CD4-positive, alpha-beta memory T cell (primary cell): ENCODE measurements at places on chromosomes 1 and 21.
A peak's percentile ranks its signal among the peaks of the same experiment; 100 is the strongest.

GRCh38 chr1:15083578-15083977 is 70.0 kb upstream of the TMEM51 start:
- no peaks in the 10 kb centered on the region for H3K4me1 ChIP-seq
- no peak overlapping the region for H3K4me3 ChIP-seq
- no peaks in the 10 kb centered on the region for H3K27me3 ChIP-seq
- no peaks in the 10 kb centered on the region for H3K36me3 ChIP-seq
- H3K27ac ChIP-seq: no peak overlapping the region

- H3K27ac ChIP-seq: no peak overlapping the region
- H3K36me3 ChIP-seq: no peaks in the 10 kb centered on the region
- H3K4me3 ChIP-seq: no peak overlapping the region
- peak; percentile 17 for DNase-seq
- H3K4me1 ChIP-seq: peaks cover 34% of the 10 kb centered on the region
- H3K27me3 ChIP-seq: peaks cover 35% of the 10 kb centered on the region
Measured at GRCh38 chr21:45970674-45971615, 10.6 kb upstream of the COL6A1 start.

- no peak overlapping the region for H3K4me3 ChIP-seq
- H3K27me3 ChIP-seq: no peaks in the 10 kb centered on the region
- peaks cover 40% of the 10 kb centered on the region for H3K36me3 ChIP-seq
- no peak for DNase-seq
Measured at GRCh38 chr1:228100822-228101613, 2.1 kb downstream of the C1orf35 start.

DNA sequence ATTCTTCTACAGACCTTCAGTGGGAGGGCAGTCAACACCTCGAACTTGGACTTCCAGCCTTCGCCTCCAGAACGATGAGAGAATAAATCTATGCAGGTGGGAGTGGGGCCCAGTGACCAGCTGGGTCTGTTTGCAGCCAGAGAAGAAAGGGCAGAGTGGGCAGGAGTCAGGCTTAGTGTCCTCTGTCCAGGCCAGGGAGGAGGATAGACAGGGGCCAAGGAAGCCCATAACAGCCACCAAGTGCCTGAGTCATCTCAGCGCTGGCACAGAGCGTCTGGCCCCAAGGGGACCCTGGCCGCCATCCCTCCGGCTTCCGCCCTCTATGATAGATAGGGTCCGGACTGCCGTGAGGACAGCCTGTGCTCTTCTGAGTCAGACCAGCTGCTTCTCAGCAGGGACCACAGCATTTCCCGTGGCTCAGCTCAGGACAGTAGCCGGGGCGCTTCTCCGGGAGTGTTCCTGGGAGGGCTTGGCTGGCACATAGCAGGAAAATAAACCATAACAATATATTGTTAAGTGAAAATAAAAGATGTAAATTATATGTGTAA is 133.1 kb upstream of the C1orf174 start:
- no peaks in the 10 kb centered on the region for H3K4me1 ChIP-seq
- no peak for DNase-seq
- H3K36me3 ChIP-seq: no peaks in the 10 kb centered on the region
- H3K27me3 ChIP-seq: no peaks in the 10 kb centered on the region

DNA sequence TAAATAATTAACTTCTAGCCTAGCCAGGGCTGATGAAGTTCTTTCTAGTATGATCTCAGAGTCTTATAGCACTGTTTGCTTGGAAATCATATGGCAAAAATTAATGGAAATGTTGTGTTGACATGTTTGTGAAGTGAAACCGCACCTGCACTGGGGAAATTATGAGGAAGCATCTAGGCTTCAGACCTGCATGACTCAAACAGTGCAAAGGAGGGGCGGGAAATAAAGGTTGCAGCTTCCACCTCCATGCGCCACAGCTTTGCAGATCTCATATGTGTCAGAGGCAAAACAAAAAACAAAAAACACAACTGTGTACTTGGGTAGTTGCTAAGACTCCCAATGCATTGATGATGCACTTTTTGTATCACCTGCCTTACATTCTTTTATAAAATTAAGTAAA is 1080.6 kb downstream of the PLA2G4A start:
- no peaks in the 10 kb centered on the region for H3K36me3 ChIP-seq
- no peak for DNase-seq
- H3K4me1 ChIP-seq: no peaks in the 10 kb centered on the region
- no peak overlapping the region for H3K4me3 ChIP-seq
- no peaks in the 10 kb centered on the region for H3K27me3 ChIP-seq

DNA sequence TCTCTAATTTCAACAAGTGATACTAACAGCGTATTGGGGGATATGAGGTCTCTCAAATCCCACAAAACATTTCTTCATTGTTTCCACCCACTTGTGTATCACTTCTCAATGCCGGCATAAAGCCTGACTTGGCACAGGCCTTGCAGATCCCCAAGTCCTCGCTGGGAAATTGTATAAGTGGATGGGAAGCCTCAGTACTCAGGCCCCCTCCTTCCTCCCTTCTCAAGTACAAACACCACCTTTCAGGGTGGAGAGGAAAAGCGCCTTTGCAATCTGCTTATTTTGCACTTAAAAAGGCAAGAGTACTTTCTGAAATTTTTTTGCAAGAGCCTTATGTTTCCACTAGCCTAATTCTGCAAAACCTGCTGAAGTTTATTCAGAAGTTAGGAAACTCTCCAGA is 25.8 kb upstream of the KLHDC8A start:
- DNase-seq: no peak
- no peak overlapping the region for H3K27ac ChIP-seq
- H3K4me1 ChIP-seq: no peaks in the 10 kb centered on the region
- H3K27me3 ChIP-seq: no peaks in the 10 kb centered on the region

- no peak overlapping the region for H3K27ac ChIP-seq
- H3K4me1 ChIP-seq: peaks cover 15% of the 10 kb centered on the region
- H3K36me3 ChIP-seq: no peaks in the 10 kb centered on the region
Measured at GRCh38 chr1:9078015-9078751, 8.7 kb upstream of the SLC2A5 start.

DNA sequence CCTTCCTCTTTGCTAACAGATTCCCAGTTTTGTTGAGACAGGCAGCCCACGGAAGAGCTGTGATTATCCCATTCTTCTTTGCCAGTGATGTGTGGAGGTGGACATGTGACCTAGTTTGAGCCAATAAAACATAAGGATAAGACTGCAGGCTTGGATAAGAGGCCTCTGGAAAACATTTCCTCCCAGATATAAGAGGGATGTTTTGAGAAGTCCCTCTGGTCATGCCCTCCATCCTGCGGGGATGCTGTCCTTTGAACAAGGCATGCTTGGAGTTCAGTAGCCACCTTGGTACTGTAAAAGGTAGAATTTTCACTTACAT is 155.7 kb downstream of the TM2D1 start:
- H3K27me3 ChIP-seq: no peaks in the 10 kb centered on the region
- no peak for DNase-seq
- no peaks in the 10 kb centered on the region for H3K4me1 ChIP-seq
- H3K36me3 ChIP-seq: no peaks in the 10 kb centered on the region
- no peak overlapping the region for H3K4me3 ChIP-seq
- no peak overlapping the region for H3K27ac ChIP-seq

GRCh38 chr1:119871881-119872280 is 24.4 kb downstream of the ADAM30 start:
- no peaks in the 10 kb centered on the region for H3K4me1 ChIP-seq
- no peaks in the 10 kb centered on the region for H3K27me3 ChIP-seq

DNA sequence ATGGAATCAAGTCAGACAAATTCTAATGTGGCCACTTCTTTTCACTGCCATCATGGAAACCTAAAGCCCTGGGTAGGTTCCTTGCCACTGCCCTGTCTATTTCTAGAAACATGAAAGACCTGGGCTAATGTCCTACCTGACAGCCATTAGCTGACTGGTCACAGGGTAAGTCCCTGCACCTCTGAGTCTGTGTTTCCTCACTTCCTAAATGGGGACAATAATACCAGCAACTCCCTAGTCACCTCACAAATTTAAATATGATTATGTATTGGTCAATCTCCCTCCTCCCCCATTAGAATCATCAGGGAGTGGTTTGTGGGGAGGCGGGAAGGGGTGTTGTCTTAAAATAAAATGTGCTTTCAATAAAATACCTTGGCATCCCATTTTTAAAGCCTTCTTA is 2.2 kb downstream of the CREG1 start:
- H3K36me3 ChIP-seq: no peaks in the 10 kb centered on the region
- H3K4me1 ChIP-seq: peaks cover 30% of the 10 kb centered on the region
- no peaks in the 10 kb centered on the region for H3K27me3 ChIP-seq
- DNase-seq: no peak
- H3K27ac ChIP-seq: no peak overlapping the region
- H3K4me3 ChIP-seq: no peak overlapping the region

GRCh38 chr1:39720094-39720999 is 18.3 kb upstream of the PPIE start:
- DNase-seq: no peak
- no peak overlapping the region for H3K27ac ChIP-seq

GRCh38 chr1:161719325-161719611 is 2.1 kb upstream of the FCRLB start:
- DNase-seq: no peak
- no peaks in the 10 kb centered on the region for H3K27me3 ChIP-seq
- peaks cover 4% of the 10 kb centered on the region for H3K4me1 ChIP-seq
- no peaks in the 10 kb centered on the region for H3K36me3 ChIP-seq

DNA sequence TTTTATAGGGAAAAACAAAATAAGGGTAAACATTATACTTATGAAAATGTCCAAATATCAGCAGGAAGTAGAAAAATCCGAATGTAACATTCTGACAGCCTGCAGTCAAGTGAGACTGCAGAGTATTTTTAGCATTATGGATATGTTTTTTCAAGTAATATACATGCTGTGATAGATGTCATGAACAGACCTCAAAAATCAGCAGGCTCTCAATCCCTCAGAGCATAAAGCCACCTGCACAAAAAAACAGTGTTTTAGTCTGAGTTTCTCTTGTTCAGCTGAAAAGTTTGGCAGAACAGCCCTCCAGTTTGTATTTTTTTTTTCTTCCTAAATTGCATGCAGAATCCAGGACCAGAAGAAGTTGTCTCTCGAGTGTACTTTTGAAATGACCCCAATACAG is 219.1 kb upstream of the FMN2 start:
- H3K4me1 ChIP-seq: no peaks in the 10 kb centered on the region
- H3K4me3 ChIP-seq: no peak overlapping the region
- H3K36me3 ChIP-seq: no peaks in the 10 kb centered on the region
- no peak for DNase-seq

GRCh38 chr1:155004352-155005075 is 1.9 kb downstream of the ZBTB7B start:
- H3K4me3 ChIP-seq: peak overlapping the region; percentile 91
- H3K4me1 ChIP-seq: peaks cover 57% of the 10 kb centered on the region
- H3K27ac ChIP-seq: peak overlapping the region; percentile 86
- DNase-seq: peak; percentile 48

DNA sequence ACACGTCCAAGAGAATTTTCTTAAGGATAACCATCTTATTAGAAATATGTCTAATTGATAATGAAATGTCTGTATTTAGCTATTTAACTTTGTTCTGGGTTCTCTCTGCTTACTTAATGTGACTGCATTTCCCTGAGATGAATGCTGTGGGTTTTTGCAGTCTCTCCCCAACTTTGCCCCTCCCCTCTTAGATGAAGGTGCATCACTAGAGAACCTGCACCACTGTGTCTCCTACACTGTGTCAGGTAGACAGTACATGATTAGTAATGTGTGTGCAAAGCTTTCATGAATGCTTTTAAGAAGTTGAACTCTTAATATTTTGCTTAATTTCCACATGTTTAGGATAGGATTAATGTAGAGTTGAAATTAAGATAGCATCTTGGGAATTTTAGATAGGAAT is 51.7 kb downstream of the LRRC8D start:
- peaks cover 52% of the 10 kb centered on the region for H3K4me1 ChIP-seq
- H3K27ac ChIP-seq: no peak overlapping the region
- H3K4me3 ChIP-seq: no peak overlapping the region
- H3K36me3 ChIP-seq: no peaks in the 10 kb centered on the region

DNA sequence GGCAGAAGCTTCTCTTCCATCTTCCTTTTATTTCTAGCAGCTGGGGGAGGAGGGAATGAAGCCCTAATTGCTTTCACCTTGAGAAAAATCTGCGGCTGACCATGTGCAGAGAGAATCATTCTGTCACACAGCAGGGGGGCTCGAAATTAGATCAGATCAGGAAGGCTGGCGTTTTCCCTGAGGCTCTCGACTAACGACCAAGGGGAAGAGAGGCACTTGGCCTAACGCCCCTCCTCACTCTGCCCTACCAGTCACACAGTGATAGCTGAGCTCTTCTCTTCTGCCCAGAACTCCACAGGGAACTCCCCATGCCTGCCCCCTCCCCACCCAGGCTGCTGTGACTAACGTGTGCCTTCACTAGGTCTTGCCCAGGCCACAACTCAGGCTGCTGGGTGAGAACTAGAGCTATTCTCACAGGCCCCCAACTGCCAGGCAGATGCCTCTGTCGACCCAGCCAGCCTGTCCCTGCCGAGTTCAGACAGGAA is 26.5 kb upstream of the KHDRBS1 start:
- H3K36me3 ChIP-seq: no peaks in the 10 kb centered on the region
- DNase-seq: no peak
- no peak overlapping the region for H3K27ac ChIP-seq
- H3K4me1 ChIP-seq: peaks cover 53% of the 10 kb centered on the region
- H3K4me3 ChIP-seq: no peak overlapping the region
- no peaks in the 10 kb centered on the region for H3K27me3 ChIP-seq

DNA sequence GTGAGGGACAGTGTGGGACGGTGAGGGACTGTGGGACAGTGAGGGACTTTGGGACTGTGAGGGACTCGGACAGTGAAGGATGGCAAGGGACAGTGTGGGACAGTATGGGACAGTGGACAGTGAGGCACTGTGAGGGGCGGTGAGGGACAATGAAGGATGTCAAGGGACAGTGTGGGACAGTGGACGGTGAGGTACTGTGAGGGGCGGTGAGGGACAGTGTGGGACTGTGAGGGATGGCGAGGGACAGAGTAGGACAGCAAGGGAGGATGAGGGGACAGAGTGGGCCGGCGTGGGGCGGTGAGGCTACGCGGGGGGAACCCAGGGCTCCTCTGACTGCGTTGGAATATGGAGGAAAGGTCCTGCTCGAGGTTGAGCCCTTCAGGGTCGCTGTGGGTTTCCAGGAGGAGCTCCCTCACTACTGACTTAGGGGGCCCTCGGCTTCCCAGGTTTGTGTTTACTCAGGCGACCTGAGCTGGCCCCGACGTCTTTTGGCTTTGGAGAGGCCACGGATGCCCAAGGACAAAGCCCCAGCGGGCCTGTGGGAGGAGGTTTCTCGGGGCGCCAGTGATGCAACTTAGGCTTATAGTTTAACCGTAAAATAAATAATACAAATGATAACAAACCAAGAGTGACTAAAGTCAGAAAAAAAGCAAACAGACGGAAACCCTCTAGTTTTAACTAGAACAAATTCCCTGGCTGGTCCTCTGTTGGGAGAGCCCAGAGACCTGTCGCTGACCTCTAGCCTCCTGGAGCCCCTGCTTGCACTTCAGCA is 1.1 kb upstream of the ERRFI1 start:
- no peak overlapping the region for H3K27ac ChIP-seq
- H3K36me3 ChIP-seq: no peaks in the 10 kb centered on the region
- H3K4me1 ChIP-seq: peaks cover 14% of the 10 kb centered on the region
